ENCODE measurements at places on chromosomes 1 and 21. TPM values are rescaled to one million over a fixed set of nuclear protein-coding genes. Genes with fewer than 3 reads are reported as not detected.

GRCh38 chr1:55154616-55155015 is 60.5 kb downstream of the USP24 start:
- H3K27me3 ChIP-seq, result no peaks in the 10 kb centered on the region
- no peaks in the 10 kb centered on the region for H3K4me1 ChIP-seq
- no peak for DNase-seq
- H3K36me3 ChIP-seq, result no peaks in the 10 kb centered on the region
- H3K27ac ChIP-seq, result no peak overlapping the region

DNA sequence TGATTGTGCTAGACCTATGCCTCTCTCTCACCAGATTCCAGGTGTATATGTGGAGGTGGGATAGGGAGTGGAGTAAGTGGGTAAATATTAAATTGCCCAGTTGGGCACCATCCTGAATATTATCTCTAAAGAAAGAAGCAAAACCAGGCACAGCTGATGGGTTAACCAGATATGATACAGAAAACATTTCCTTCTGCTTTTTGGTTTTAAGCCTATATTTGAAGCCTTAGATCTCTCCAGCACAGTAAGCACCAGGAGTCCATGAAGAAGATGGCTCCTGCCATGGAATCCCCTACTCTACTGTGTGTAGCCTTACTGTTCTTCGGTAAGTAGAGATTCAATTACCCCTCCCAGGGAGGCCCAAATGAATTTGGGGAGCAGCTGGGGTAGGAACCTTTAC is at the start of gene FCER1A:
Gene FCER1A, plus strand, starts transcription at position 242 of the 400 bp plus-strand sequence. Its CDS starts 29 bp downstream, at position 271.
- no peak for DNase-seq
- H3K36me3 ChIP-seq, result no peaks in the 10 kb centered on the region
- H3K27me3 ChIP-seq, result no peaks in the 10 kb centered on the region

Gene AVPR1B
- not detected for total RNA-seq

Gene SLFNL1
- total RNA-seq, result 0.09 TPM

GRCh38 chr1:167737169-167737568 is 15.4 kb downstream of the MPZL1 start:
- H3K4me1 ChIP-seq, result peaks cover 37% of the 10 kb centered on the region
- no peak overlapping the region for H3K4me3 ChIP-seq
- no peaks in the 10 kb centered on the region for H3K27me3 ChIP-seq
- no peak overlapping the region for H3K27ac ChIP-seq
- H3K36me3 ChIP-seq, result no peaks in the 10 kb centered on the region
- no peak for DNase-seq

DNA sequence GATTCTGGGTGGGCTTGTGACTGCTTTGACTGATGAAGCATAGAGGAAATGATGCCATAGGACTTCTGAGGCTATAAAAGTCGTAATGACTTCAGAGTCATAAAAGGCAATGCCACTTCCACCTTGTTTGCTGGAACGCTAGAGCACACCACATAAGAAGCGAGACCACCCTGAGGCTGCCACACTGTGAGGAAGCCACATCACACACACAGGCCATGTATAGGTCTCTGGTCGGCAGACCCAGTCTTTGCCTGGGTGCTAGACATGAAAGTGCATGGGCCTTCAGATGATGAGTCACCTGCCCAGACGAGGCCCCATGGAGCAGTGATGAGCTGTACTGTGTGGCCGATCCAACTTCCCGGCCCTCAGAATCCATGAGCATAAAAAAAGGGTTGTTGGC is 14.2 kb upstream of the KANK4 start:
- H3K4me3 ChIP-seq, result no peak overlapping the region
- H3K4me1 ChIP-seq, result peaks cover 12% of the 10 kb centered on the region
- no peaks in the 10 kb centered on the region for H3K36me3 ChIP-seq
- H3K27me3 ChIP-seq, result no peaks in the 10 kb centered on the region
- DNase-seq, result no peak

GRCh38 chr1:113321771-113322387 is 68.4 kb upstream of the MAGI3 start:
- no peak overlapping the region for H3K27ac ChIP-seq
- no peaks in the 10 kb centered on the region for H3K36me3 ChIP-seq
- no peak overlapping the region for H3K4me3 ChIP-seq
- H3K4me1 ChIP-seq, result peaks cover 38% of the 10 kb centered on the region
